ENCODE measurements at places on chromosomes 6 and 20.

GRCh38 chr6:21278375-21278745, 315.2 kb upstream of the SOX4 start:
- no peak for DNase-seq

GRCh38 chr20:47392721-47393073, 36.2 kb upstream of the ZMYND8 start:
- no peak for DNase-seq

GRCh38 chr6:2909718-2910117, 6.6 kb upstream of the SERPINB9 start:
- no peak for DNase-seq

DNA sequence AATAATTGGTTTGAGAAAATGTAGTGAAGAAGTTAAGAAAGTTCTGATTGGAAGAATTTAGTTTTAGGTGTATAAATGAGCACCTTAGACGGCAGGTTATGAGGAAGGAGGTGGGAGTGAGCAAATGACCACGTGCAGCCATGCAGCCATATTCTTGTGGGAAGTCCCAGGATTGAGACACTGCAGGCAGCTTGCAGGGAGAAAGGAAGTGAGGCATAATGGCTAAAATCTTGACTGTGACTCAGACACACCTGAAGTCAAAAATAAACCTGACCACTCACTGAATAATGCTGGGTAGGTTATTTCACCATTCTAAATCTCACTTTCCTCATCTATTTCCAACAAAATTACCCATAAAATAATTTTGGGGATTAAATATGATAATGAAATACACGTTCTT, 16.6 kb downstream of the DSE start:
- no peak for DNase-seq

DNA sequence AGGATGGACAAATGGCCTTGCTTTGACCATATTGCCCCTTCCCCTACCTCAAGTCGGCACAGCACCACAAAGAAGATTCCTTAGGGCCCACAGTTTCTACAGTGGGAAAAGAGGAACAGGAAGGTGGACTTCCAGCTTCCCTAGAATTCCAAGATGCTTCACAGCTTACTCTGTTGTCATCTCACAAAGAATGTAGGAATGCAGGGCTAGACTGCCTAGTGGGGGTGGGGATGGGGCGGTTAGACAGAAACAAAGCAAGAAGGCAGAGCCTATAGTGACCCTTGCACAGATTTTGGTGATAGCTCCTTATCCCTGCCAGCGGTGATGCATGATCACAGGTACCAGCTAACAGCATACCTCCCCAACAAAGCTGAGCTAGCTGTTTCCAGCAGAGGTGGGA, 607.6 kb upstream of the MAN1A1 start:
- DNase-seq = no peak
